ENCODE measurements at places on chromosomes 2 and 18.

- DNase-seq = no peak
These were observed 33.5 kb downstream of the INPP4A start for GRCh38 chr2:98478088-98478551.

DNA sequence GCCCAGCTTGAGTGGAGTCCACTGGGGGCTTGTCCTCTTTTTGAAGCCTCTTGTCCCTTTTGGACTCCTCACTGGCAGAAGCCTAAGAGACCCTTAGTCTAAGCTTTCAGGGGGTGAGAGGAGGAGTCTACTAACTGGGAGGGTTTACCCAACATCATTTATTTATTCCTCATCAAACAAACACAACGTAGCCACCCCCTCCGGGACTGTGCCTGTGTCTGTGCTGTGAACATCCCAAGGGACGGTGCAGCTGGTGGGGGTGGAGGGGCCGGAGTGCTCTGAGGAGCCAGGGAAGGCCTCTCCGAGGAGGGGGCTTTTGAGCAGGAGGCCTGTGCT is 42.7 kb upstream of the TAF1B start:
- DNase-seq = no peak

DNA sequence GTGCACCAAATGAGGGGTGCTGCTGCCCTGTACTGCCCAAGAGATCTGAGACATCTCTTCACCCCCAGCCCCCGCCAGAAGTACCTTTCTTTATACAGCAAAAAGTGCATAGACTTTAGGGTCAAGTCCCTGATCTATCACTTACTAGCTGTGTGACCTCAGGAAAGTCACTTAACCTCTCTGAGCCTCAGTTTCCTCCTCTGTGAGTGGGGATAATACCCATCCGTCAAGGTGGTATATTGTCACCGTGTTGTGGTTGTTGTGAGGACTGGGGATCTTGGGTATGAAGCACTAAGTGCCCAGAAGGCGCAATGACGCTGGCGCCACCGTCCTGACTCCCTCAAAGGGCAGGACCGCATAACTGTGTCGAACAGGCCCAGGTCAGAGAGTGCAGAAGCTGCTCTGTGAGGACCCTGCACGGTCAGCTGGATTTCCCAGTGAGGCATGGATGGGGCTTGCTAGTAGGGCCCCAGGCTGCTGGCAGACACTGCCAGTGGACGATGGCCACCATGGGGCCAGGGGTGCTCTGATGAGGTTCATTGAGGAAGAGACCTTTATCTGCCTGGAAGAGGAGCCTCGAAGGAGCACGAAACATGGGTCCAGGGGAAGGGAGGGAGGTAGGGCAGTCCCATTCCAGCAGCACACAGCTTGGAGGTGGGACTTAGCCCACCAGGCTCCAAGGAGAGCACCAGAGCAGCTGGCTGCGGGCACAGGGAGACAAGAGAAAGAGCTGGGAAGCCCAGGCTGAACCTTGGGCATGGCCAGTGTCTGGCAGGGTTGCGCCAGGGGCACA is 61.8 kb upstream of the LAPTM4A start:
- DNase-seq = no peak

GRCh38 chr2:221455214-221455613 is 116.9 kb downstream of the EPHA4 start:
- no peak for DNase-seq

GRCh38 chr2:205047273-205047839 is 502.1 kb downstream of the PARD3B start:
- DNase-seq = no peak

DNA sequence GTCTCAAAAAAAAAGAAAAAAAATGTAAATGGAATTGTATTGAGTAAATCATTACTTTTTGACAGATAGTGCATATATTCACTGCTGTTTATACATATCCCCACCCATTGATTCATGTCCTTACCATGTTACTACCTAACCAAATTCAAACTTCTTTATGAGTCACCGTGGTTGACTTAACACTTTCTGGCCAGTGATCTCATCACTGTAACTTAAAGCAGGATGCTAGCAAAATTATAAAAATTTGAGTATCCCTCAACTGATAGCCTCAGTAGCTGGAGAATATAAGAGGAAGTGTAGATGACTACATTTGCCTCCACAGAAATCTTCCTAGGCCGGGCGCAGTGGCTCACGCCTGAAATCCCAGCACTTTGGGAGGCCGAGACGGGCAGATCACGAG is 13.4 kb downstream of the CNOT9 start:
- DNase-seq = no peak

DNA sequence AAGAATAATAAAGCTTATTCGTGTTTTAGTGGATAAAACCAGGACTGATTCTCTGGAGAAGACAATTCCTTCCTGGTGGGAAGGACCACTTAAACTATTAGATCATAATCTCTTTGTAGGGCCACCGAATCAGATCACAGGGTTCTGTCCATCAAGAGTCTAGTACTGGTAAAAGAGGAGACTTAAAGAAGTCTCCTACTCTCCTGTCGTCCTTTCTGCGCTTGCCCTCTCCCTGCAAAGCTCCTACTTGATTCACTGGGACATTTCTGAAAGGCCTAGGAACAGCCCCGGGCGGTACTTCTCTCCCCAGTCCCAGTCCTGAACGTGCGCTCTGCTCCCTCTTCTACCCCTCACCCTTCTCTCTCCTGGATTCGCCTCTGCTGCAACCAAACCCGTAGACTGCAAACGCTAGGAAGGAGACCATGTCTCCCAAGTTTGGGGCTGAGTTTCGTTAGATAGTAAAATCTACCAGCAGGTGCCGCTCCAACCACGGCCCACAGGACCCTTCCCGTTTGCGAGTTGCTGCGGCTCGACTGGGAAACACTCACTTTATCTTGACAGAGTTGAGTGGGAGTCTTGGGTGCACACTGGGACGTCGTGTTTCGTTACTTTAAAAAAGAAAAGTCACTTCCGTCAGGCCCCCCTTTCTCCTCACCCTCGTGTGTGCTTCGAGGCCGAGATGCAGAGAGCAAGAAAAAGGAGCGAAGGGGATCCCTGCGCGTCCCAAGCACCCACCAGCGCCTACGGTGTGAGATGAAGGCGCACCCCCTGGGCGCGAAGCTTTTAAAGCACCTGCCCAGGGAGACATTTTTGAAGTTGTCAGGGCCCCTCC is 923 bp downstream of the FIGLA start:
- DNase-seq = peak; percentile 29

GRCh38 chr2:64354857-64355680 is 98.9 kb upstream of the LGALSL start:
- no peak for DNase-seq

DNA sequence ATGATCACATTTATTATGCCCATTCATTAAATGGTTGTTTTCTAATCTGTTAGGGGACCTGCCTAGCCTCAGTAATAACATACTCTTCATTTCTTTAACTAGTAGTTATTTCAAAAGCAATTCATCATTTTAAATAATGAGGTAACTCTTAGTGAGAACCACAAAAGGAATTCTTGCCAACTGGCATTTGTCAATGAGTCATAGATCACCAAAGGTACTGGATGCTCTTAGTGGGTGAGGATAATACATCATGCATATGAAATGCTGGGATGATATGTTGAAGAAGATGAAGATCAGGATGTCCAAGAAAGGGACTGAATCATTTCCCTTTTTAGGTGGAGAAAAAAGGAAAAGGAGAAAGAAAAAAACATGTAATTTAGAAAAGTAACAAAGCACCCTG is 826.2 kb upstream of the DDX18 start:
- DNase-seq = no peak

GRCh38 chr2:129923265-129924091 is 56.0 kb upstream of the RAB6C start:
- no peak for DNase-seq

DNA sequence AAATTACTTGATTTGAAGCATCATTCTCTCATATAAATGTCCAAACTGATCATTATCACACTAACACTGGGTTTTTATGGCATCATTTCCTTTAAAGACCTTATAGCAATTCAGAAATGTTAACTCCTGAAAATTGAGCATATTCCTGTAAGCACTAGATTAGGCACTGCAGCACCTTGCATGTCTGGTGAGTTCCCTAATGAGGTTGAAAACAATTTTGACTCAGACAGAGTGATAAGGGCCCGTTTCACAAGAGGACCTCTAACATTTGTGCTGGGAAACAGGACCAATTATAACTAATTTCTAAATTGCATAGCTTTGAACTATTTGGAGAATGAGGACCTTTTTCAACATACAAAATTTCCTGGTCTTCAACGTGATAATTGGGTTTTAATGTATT is 69.9 kb downstream of the OSBPL6 start:
- DNase-seq = no peak

- no peak for DNase-seq
These were observed 70.7 kb downstream of the EML4 start for GRCh38 chr2:42239811-42240210.

DNA sequence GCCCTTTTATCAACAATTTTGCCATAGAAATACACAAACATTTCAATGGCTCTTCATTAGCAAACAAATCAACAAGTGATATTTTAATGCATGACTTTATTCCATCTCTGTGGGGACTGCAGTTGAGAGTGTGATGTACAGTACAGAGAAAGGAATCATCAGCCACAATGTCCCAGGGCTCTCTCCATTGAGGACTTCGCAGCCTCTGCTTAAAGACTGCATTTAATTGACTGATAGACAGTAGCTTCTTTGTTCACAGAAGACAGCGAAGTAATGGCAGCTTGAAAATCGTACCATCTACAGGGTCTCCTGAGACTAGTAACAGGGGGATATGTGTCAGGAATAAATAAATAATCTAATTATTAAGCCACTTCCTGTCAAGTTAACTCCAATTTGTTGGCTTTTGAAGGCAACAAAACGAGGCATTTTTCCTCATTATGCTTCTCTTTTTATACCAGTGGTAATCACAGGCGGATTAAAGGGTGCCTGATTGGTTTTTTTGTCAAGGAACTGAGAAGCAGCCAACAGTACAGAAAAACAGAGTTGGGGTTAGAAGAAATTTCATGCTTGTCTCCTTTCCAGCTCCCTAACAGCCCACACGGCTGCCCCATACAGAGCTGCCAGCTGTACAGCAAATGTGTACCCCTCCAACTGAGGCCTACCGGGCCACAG is 164.3 kb downstream of the ZNF521 start:
- no peak for DNase-seq

- DNase-seq = no peak
These were observed 1.5 kb upstream of the AAK1 start for GRCh38 chr2:69645031-69645431.

GRCh38 chr2:229257985-229258384 is 13.1 kb downstream of the PID1 start:
- DNase-seq = no peak

GRCh38 chr18:36389027-36389426 is 91.5 kb downstream of the FHOD3 start:
- no peak for DNase-seq

- DNase-seq = no peak
These were observed 136.0 kb downstream of the ANKRD44 start for GRCh38 chr2:197174539-197175094.

DNA sequence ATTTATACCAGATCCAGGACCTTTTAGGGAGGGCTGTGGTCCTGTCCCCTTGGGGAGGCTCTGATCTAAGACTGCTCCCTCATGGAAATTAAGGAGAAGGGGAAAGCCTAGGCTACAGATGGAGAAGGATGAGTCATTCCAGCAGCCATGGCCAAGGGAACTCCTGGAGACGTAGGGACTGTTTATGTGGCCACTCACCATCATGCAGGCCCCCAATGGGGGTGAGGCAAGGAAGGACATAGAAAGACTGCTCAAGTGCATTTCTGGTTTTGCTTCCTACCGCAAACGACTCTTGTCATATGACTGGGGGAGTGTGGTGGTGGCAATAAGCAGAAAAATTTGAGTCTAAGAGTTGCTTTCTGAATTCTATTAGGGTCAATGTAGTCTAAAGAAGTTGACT is 54.0 kb upstream of the CYP1B1 start:
- no peak for DNase-seq

DNA sequence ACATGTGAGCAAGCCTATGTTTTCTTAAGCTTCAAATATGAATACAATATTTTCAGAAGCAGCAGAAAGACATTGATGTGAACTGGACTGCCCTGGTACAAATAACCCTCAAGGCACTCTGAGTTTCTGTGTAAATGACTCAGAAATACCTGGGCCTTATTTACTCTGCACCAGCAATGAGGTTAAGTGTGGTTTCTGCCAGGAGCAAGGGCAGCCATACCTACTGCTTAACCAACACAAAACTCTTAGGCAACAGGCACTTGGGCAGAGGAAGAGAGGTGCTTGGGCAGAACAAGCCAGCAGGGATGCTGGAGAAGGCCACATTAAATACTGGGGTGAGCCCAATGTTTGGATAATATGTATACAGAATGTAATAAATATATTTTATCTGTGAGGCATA is 29.4 kb upstream of the ARL5A start:
- no peak for DNase-seq

DNA sequence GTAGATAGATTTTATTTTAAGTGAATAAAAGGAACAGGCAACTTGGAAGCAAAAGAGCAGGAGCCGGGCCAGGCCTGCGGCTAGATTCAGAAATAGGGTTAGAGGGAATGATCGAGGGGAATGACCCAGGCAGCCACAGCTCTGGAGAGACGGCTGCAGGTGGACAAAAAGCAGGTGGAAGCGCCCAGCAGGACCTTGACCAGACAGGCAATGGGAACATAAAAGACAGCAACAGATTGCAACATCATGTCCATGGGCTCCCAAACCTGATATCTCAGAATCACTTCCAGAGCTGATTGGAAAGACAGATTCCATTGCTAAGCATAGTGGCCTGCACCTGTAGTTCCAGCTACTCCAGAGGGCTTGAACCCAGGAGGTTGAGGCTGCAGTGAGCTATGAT is 28.6 kb upstream of the STEAP3 start:
- DNase-seq = no peak

DNA sequence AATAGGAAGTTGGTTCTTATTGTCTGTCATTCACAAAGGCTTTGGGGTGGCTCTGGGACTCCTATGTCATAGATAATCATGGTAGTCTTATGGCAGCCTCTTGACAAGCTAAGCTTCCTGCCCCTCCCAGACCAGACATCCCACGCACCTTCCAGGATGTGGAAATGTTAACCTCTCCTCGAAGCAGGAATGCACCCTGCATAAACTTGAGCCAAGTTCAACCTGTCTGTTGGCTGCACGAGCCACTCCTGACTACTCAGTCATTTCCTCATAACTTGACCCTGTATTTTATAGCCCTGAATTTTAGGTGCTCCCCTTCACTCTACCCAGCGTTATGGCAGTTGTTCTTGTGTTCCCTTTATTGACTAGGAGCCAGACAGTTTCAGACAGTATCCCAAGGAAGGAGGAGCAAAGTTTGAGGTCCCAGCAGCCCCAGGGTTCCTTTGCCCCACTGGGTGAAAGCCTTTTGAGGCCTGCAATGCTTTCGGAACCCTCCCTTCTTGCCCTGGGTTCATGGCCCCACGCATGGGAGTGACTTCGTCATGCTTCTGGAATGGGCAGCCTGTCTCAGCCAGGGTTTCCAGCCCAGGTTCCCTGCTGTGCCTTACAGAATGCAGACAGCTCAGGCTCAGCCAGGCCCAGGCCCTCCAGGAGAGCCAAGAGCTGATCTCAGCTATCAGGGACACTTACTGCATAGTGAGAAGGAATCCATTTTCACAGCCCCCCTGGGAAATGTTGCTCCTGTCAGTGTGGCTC is 15.6 kb upstream of the INO80C start:
- no peak for DNase-seq

Data from stimulated activated CD8-positive, alpha-beta memory T cell treated with anti-CD3 and anti-CD28 coated beads, Interleukin-2, amount 100 ng/mL, for 1 hour (primary cell).